ENCODE measurements at places on chromosomes 3 and 15.

DNA sequence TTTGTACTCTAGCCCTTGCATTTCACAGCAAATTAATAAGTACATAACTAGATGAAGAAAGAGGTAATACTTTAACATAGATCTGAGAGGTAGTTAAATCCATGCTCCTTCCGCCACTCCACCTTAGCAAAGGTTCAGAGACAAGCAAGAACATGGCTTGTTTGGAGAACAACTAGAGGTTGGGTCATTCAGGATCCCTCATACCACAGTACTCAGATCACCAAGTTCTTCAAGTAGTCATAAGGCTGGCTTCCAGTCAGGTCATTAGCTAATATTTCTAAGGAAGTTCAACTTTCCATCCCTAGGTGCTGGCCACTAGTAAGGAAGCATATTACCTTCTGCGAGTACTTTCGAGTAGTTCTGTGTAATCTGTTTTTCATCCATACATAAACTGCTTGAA, 44.1 kb downstream of the CD200R1 start:
- no peak for DNase-seq

GRCh38 chr3:10437995-10438901, 67.1 kb downstream of the ATP2B2 start:
- no peak for DNase-seq

- DNase-seq: peak; percentile 16
Measured at GRCh38 chr3:62201438-62202035, 171.8 kb downstream of the FEZF2 start.

GRCh38 chr3:12193485-12194165, 34.9 kb upstream of the TIMP4 start:
- DNase-seq: no peak

DNA sequence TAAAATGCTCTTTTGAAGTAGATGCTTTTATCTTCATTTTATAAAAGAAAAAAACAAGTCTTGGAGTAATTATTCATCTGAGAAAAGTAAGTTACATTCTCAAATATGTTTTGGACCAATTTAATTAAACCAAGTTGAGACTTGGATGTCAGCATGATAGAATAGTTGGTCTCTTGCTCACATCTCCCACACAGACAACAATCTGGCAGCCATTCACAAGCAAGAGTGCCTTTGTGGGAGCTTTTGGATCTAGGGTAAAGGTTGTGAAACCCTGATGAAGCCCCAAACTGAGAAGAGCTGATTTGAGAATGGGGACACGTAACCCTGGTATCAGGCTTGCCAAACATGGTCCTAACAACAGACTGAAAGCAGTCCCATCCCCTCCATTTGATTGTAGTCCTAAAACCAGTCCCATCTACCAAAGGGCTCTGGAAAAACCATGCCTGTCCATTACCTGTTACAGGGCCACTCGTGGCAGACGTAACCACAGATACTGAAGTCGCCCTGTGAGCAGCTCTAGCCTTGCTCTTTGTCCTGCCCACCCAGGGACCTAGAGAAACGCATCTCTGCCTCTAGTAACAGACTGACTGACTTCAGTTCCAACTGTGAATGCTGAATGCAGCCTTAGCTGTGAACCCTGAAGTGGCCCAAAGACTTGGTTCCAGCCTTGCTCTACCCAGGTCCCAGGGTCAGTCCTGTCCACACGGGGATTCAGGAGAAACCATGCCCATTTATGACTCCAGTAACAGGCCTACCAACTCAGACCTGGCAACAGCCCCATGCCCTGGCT, 145.5 kb upstream of the SYNPR start:
- DNase-seq: no peak

GRCh38 chr3:94413336-94414108, 350.7 kb downstream of the NSUN3 start:
- DNase-seq: no peak

GRCh38 chr15:61994216-61994615, 66.0 kb downstream of the VPS13C start:
- DNase-seq: no peak

DNA sequence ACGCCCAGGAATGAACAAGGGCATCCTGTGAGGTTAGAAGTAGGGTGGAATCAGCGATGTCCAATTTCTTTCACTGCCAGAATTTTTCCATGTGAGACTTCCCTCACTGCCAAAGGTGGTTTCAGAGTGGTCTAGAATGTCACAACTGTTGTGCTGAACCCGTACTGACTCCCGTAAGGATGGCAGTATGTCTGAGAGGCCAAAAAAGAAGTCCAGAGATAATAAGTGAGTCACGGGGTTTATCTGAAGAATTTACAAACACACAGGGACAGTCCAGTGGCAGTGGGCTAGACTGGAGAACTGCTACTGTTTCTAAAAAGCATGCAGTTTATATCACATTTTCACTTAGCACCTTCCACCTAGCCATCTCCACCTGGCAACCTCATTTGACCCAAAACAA, 160.6 kb upstream of the ATP10A start:
- no peak for DNase-seq

GRCh38 chr3:165459111-165459510, 262.9 kb upstream of the SLITRK3 start:
- no peak for DNase-seq

GRCh38 chr3:23888617-23889228, 28.1 kb downstream of the NKIRAS1 start:
- no peak for DNase-seq

GRCh38 chr15:31206386-31207181, 105.1 kb upstream of the TRPM1 start:
- no peak for DNase-seq

DNA sequence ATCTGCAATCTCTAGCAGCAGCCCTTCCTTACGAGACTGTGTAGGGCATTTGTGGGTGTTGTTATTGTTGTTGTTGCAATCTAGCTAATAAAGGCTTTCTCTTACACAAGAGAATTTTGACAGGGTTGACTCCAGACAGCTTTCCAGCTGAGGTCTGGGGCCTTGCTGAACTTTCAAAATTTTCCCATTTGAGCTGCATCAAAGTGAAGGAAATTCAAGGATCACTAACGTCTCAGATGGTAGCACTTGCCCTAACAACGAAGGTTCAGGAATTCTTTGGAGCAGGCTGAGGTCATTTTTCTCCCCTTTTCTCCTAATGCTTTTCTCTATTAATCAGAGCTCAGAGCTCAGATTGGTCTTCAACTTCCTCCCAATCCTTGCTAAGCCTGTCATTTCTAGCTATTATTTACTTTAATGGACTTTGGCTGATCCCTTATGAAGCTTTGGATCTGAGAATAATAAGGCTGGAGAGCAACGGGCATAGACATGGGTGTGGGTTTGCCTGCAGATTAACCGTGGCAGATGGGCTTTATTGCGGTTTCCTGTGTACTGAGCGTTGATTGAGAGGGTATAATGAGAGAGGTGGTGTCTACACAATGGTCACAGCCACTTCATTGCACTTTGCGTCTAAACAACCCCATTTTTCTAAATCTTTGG, 614.0 kb upstream of the AGTR1 start:
- DNase-seq: no peak

DNA sequence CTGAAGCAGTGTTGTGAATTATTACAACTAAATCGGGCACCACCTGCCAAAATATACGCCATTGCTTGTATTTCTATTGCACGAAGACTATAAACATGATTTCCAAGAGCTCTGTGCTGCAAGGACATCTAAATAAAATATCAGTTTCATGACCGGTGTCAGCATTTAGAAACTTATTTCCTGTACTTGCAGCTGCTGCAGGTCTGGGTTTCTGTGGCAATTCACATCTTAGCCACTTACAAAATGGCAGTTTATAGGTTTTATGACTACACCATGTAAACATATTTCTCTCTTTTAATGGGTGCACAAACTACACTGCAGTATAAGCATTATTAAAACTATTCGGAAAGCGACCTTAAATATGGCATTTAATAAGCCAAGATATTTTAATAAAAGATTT, 359.4 kb downstream of the VPS13C start:
- no peak for DNase-seq

- no peak for DNase-seq
Measured at GRCh38 chr3:134407239-134407625, 33.0 kb upstream of the AMOTL2 start.

DNA sequence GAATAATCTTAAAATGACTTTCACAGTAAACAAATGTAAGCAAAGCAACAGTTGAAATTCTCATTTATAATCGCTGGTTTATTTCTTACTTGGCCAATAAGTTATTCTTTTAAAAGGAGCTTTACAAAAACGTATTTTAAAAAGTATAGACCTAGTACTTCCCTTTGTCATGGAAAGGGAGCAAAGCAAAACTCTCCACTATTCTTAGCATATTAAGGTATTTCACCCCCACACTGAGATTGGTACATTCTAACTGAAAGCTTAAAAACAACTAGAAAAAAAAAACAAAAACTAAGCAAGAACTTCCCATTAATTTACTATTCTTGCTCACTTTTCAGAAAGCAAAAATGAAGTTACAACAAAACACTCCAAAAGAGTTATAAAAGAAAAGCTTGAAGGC, 1.5 kb downstream of the ATG3 start:
- DNase-seq: no peak

GRCh38 chr15:83837945-83838571, 184.1 kb downstream of the ADAMTSL3 start:
- DNase-seq: no peak

GRCh38 chr15:77511869-77512268, 91.2 kb downstream of the HMG20A start:
- no peak for DNase-seq

DNA sequence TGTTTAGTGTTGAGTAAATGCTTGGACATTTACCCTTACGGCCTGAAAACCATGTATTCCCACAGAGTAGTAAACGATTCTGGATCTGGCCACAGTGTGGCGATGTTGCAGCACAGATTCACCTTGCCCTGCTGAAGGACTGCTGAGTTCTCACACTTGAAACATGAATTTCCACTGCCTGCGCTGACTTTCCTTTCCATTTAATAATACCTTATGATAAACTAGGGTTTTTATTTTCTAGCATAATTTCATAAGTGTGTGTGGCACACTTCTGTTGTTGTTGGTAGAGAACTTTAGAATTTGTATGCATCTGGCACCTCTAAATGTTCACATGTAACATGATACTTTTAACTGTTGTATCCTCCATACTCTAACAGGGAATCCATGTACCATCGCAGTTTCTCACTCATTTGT, 53.9 kb downstream of the C3orf38 start:
- peak; percentile 9 for DNase-seq

DNA sequence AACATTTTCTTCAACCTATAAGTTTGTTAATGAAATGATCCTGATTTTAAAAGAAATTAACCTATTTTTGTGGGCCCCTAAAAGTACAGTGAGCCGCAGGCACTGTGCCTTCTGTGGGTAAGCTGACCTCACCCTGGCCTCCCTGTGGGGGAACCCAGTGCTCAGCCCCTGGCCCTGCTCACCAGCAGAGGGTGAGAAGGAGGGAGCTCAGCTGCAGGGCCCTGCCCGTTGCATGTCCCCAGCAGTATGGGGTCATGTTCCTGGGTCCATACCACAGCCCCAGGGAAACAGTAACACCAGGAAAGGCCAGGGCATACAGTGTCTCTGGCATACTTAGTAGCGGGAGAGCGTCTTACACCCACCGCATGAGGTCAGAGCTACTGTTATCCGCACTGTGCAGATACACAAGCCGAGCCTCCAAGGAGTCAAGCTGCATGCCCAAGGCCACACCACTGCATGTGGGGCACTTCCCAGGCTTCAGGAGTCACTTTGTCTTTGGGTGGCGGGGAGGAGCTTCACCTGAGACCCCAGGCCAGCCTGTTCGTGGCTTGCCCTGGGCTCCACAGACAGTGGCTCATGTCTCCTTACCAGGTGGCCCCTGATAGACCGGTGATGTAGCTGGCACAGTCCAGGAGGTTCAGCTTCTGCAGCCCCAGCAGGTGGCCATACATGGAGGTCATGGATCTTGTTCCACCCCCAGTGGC, 22.6 kb upstream of the EHD4 start:
- DNase-seq: no peak

DNA sequence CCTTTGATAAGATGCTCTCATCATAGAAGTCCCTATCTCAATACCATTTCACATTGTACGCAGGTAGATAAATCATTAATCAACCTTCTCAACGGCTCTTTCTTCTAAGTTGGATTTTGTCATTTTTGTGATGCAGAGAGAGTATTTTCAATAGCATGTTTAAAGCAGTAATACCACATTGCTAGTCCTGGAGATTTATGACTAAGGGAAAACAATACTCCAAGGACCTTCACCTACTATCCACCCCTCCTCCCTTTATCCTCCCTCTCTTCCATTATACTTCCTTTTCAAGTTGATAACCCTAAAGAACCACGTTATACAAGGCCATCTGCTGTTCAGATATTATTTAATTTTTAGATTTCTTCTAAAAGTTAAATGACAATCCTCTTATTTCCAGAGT, 65.3 kb upstream of the CHMP2B start:
- no peak for DNase-seq

GRCh38 chr3:40930131-40930538, 269.2 kb upstream of the CTNNB1 start:
- DNase-seq: no peak

GRCh38 chr3:150329408-150329807, 78.7 kb upstream of the TSC22D2 start:
- DNase-seq: no peak

DNA sequence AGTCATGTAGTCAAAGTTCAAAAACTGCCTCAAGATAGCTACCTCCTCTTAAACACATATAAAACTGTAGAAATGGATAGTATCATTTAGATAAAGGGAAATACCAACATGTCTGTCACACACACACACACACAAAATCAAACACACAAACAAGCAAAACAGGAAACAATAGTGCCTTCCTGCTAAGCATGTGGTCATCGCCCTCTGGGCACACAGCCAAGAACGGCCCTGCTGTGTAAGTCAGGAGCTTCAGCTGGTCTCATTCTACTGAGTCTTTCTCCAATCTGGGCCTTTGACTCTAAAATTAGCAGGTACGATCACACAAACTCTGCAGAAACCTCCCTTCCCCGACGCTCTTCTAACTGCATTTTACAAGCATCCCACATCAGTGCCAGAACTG, 272.2 kb upstream of the CHRNA7 start:
- DNase-seq: no peak

DNA sequence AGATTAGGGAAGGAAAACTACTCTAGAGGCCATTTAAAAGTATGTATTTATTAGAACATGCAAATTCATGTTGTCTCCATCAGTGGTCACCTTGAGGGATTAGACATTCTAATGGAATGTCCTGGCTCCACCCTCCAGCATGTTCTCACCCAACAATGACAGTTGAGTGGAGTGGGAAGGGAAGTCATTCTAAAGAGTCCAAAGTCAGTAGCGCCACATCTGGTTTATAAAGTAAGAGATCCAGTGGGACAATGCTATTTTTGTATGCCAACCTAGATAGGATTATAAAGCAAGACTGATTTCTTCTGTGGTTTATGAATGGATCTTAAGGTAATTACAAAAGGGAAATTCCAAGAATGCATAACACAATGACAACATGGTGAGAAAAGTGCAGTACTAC, 33.3 kb downstream of the SLC24A1 start:
- no peak for DNase-seq

DNA sequence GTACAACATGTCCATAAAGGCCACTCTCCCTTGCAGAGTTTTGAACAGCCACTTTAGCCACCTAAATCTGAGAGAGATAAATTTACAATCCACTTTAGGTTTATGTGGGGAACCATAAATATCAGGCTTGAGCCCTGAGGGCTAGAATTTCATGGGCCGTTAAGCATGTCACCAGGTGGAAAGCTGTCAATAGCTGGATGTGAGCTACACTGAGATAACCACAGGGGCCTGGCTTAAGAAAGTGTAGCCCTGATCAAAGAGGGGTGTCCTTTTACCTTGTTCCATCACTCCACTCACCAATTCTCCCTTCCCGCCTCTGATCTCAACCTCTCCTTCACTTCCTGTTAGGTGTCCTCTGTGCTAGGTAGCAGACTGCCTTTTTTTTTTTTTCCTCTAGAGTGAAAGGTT, 172.8 kb upstream of the ICE2 start:
- DNase-seq: no peak

- DNase-seq: no peak
Measured at GRCh38 chr15:92953566-92953965, 53.4 kb downstream of the CHD2 start.
